Stimulated activated memory B cell treated with anti-CD40 and anti-IgM and Interleukin-4, amounts not matched to agents 10 μg/mL and 1 μg/mL and 100 μg/mL, for 72 hours (primary cell): ENCODE measurements at places on chromosomes 12 and 14.

DNA sequence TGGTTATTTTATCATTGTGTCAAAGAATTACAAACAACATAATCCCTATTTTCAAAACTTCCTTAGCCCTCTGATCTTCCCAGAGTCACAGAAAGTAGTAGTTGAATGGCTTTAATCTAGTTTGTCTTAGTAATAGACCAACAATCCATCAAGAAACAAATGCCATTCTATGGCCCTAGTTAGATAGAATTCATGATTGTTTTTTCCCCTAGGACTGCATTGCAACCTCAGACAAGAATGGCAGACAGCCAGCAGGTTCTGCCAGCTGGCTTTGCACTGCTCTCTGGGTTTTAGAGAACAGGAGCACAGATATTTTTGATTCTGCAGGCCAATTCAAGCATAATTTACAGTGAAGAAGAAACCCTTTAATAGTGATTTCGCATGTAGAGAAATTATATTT lies 33.8 kb downstream of the SYT1 start:
- ATAC-seq = no peak

DNA sequence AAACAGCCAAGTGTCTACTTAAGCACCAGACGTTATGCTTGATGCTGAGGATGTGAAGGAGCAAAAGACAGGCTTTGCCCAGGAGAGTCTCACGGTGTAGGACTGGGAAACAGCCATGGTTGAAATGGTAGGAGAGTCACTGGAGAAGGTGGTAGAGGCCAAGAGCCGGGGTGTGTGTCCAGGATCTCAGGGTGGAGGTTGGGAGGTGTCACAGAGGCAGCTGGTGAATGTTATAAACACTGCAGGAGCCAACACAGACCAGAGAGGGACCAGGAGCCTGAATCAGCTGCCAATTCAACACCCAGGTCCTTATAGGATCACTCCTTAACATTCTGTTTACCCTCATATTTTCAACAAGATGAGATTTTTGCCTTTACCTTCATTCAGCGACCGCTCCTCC lies 7.5 kb downstream of the NID2 start:
- ATAC-seq = peak; percentile 51

- no peak for ATAC-seq
Observed at GRCh38 chr12:58811346-58811745, 109.0 kb downstream of the LRIG3 start.

DNA sequence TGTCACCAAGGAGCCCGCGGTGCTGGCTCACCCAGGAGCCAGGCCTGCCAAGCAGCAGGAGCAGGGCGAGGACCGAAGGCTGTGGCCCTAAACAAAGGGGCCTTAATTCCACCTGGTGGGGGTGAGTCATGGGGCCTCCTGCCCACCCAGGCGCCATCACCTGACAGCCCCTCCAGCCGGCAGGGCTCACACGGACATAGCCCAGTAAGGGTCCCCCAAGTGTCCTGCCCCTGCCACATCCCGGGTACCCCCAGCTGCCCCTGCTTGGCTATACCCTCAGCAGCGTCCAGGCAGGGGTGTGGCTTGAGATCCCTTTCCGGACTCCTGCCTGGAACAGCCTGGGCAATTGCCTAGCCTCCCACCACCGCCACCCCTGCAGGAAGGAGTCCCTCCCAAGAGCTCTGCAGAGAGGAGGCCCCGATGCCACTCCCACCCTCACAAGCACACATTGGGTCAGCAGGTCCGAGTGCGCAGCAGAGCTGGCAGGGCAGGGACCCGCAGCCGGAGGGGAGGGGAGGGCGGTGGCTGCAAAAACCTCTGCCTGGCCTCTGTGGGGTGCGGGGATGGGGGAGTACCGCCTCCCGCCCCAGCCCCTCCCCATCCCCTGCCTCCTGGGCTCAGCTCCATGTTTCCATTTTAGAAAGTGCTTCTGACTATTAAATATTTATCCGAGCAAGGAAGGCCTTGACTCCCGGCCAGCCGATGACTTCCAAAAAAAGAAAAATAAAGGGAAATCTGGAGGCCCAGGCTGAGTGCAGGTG lies 4.6 kb downstream of the AHNAK2 start:
- ATAC-seq = no peak

DNA sequence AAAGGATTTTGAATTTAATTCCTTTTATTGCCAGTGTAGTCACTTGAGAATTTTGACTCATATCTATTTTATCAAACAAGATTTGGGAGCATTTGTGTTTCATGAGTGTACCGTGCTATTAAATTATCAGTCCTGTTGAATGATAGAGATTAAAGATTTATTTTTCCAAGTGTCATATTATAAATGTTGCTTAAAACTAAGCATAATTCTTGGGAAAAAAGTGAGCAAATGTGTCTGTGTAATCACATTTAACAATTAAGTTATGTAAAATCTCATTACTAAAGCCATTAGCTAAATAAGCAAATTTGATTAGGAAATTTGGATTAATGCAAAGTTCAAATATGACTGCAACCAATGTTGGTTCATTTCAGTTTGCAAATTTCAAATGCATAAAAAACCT lies 266.7 kb downstream of the TMTC2 start:
- ATAC-seq = no peak

GRCh38 chr12:124861898-124862676 lies 1.6 kb downstream of the SCARB1 start:
- peak; percentile 51 for ATAC-seq

GRCh38 chr12:6476489-6476888 lies 6.0 kb upstream of the VAMP1 start:
- ATAC-seq = no peak

GRCh38 chr14:21534576-21534975 lies 8.4 kb upstream of the SALL2 start:
- no peak for ATAC-seq

DNA sequence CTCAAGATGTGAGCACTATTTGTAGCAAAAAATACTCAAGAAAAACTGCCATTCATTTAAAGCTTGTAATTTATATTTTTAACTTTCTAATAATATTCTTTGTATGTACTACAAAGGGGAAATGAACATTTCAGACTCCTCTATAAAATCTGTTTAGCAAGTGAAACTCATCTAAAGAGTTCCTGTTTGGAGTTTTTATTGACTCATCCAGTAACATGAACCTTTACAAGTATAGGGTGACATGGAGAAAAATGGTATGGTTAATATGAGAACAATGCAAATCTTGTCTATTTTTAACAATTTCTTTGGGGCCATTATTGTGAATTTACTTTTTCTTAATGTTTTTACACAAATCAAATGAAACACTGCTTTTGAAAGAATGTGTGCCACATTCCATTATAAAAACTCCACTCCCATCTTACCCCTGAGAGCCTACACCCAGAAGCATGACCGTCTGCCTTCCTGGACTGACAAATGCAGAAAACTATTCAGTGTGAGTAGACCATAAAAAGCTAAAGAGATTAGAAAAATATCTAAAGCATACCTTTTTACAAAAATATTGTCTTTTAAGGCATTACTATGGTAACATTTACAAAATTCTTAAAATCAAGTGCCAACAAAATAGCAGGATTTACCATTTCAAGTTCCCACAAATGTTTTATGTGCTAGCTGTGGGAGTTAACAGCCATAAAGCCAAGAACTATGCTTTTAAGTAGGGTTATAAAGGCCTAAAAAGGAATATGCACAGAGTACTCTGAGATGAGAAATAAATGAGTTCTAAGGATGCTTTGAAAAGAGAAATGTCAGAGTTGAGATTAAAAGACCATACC lies 144.0 kb downstream of the ADAMTS20 start:
- ATAC-seq = no peak

- ATAC-seq = no peak
Observed at GRCh38 chr14:50920482-50921230, 23.6 kb downstream of the PYGL start.

DNA sequence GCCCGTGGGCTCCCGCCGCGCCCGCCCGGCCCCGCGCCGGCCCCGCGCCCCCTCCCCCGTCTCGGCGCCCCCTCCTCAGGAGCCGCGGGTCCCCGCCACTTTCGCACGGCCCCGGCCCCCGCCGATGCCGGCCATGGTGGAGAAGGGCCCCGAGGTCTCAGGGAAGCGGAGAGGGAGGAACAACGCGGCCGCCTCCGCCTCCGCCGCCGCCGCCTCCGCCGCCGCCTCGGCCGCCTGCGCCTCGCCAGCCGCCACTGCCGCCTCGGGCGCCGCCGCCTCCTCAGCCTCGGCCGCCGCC lies 263 bp downstream of the RCOR1 start:
- peak; percentile 13 for ATAC-seq

- peak; percentile 24 for ATAC-seq
Observed at GRCh38 chr12:107464644-107465043, 221.0 kb upstream of the PWP1 start.

GRCh38 chr14:48690349-48690748 lies 895.8 kb downstream of the RPS29 start:
- no peak for ATAC-seq

DNA sequence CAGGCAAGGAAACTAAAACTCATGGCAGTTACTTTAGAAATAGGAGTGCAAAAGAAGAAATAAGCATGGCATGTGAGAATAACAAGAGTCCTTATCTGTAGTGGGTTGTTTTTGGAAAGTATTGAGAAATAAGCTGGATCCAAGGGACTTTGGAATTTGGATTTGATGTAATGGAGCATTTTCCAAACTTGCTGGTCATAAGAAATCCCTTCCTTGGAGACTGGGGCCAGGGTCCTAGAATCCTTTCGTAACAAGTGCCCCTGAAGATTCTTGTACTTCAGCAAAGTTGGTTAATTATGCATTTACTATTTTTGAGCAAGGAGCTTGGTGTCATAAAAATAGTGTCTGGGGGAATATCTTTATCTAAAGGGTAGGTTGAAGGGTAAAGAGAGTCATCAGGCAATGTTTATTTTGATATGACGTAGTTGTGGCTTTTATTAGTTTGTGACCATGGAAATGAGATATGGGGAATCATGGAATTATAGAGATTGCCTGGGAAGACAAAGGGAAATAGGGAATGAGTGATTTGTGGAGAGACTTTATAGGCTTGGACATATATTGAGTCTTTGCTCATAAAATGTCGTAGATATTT lies 53.9 kb downstream of the WNK1 start:
- no peak for ATAC-seq

DNA sequence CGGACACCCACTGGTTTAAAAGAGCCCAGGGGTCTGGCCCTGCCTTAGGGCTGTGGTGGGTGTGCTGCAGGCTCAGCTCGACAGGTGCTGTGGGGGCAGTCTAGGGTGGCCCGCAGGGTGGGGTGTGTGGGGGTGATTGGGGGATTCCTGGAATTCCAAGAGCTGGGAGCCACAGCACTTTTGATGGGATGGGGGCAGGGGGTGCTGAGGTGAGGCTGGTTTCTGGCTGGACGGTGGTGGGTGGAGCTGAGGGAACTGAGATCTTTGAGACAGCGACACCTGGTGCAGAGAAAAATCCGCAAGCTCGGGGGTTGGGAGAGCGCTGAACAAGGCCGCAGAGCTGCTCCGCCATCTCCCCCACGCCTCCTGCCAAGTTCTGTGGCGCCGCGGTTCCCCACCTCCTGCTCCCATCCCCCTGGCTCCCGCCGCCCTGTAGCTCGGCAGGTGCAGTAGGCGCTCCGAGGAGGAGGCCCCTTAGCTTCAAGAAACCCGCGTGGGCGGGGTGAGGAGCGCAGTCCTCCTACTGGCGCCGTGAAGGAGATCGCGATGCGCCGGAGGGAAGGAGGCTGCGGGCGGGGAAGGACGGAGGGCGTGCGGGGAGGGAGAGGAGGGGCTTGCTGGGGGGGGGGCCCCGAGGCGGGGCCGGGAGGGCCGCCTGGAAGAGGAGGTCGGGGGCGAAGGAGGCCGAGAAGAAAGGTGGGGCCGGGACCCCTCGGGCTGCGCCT lies 1.3 kb upstream of the TEDC1 start:
- ATAC-seq = peak; percentile 24

DNA sequence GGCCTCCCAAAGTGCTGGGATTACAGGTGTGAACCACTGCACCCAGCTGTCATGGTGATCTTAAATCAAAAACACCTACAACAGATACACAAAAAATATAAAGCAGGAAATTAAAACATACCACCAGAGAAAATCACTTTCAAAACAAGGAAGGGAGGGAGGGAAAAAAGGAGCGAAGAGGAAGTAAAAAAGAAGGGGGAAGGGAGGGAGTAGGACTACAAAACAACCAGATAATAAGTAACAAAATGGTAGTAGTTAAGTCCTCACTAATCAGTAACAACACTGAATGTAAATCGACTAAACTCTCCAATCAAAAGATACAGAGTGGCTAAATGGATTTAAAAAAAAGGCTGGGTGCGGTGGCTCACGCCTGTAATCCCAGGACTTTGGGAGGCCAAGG lies 89.0 kb downstream of the SH2B3 start:
- no peak for ATAC-seq

- peak; percentile 53 for ATAC-seq
Observed at GRCh38 chr12:52041695-52042123, 9.5 kb upstream of the NR4A1 start.

- no peak for ATAC-seq
Observed at GRCh38 chr12:69888901-69889300, 63.9 kb downstream of the MYRFL start.

DNA sequence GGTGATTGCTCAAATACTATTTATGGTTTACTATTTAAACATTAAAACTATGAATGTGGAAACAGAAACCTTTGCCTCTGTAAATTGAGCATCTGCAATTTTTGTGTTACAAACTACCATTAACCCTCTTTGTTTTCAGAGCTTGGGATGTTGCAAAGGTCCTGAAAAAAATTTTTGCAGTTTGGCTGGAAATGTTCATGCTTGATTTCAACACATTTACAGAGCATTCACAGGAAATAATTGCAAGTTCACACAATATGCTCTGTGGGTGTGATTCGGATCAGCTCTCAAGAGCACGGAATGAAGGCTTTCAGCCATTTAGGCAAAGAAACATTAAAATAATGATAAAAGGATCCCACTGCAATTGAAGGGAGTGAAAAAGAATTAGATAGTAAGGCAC lies 232.9 kb downstream of the ATP23 start:
- ATAC-seq = no peak

GRCh38 chr12:6701078-6701768 lies 608 bp upstream of the PIANP start:
- ATAC-seq = no peak

DNA sequence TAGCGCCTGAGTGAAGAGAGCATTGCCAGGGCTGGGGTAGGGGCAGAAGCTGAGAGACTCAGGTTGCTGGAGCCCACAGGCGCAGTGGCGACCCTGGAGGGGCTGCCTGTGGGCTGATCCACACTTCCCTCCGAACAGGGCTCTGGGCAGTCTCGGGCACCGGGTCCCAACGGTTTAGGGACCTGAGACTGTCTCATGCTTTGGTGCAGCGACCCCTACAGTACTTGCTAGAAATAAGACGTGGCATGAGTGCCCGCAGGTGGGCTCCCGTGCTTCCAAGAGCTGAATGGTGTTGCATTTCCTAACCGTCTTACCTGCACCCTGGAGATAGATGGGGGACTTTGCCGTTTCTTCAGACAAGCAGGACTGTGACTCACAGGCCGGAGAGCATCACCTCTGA lies 57.4 kb downstream of the AACS start:
- no peak for ATAC-seq

DNA sequence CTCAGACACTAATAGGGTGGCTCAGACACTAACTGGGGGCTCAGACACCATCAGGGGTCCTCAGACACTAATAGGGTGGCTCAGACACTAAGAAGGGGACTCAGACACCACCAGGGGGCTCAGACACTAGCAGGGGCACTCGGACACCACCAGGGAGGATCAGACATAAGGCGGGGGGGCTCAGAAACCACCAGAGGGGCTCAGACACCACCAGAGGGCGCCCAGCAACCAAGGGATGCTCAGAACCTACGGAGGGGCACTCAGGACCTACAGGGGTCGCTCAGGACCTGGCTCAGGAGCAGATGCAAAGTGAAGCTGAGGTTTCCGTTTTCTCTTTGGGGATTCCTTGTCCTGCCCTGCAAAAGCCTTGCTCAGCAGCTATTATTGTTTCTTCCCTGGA lies 448.5 kb downstream of the TMEM121 start:
- no peak for ATAC-seq
